ENCODE measurements at places on chromosomes 3 and 15.

- no peak for DNase-seq
Measured at GRCh38 chr3:161781381-161781780, 284.8 kb downstream of the OTOL1 start.

GRCh38 chr3:128760042-128760441 lies 34.1 kb downstream of the RAB7A start:
- no peak for DNase-seq

DNA sequence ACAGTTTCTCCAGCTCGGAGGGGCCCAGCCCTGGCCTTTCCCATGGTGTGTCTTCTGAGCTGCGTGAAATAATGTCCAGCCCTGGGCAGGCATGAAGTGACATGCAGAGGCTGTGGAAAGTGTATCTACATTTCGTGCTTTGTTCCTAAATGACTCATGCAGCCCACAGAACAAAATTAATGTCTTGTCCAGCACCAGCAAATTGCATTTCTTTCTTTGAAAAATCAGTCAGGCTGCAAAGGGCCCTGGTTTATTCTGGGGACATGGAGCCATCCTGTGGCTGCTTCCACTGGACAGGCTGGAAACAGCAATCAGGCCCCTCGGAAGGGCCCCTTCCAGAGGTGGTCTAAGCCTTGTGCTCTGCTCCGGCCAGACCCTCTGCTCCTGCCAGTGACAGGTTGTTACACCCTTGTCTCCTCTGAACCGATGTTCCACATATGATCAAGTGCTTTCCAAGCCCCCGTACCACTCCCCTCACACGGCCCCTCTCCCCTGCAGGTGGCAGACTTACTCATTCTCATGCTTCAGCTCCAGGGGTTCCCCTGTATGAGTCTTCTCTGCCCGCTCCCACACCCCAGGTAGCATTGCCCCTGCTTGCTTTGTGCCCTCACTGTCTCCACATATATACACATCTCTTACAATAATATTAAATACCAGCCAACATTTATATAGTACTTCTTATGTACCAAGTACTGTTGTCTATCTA lies 33.7 kb downstream of the CRYGS start:
- DNase-seq = no peak

- no peak for DNase-seq
Measured at GRCh38 chr15:97085731-97086130, 755.2 kb downstream of the NR2F2 start.

GRCh38 chr3:132509096-132509495 lies 88.0 kb upstream of the ACKR4 start:
- no peak for DNase-seq

DNA sequence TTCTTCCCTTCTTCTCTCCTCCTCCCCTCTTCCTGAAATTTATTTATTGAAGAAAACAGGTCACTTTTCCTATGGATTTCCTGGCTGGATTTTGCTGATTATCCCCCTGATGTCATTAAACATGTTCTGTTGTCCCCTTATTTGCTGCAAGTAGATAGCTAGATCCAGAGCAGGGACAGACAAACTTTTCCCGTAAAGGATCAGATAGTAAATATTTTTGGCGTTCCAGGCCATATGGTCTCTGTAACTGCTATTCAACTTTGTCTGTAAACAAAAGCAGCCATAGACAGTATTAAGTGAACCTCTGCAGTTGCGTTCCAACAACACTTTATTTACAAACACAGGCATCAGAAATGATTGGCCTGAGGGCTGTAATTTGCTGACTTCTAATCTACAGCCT lies 241.3 kb downstream of the NEK10 start:
- DNase-seq = no peak

DNA sequence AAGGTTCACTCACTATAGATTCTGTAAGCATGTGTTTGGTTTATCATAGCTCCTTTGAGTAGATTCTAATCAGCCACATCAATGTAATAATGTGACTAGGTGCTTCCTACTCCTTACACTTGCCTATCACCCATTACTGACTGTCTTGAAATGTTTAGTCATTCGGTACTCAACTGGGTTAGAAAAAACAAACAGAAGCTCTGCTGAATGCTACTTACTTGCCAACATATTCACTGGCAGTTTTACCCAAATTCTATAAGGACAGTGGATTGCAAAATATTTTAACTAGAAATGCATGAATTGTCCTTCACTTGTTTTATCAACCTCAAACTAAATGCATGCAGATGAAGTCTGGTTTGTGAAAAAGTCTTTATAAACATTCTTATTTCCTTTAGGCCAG lies 352.1 kb upstream of the ALCAM start:
- no peak for DNase-seq

GRCh38 chr3:52005571-52005986 lies 9.9 kb upstream of the RPL29 start:
- DNase-seq = no peak

GRCh38 chr3:20751296-20751695 lies 565.3 kb upstream of the SGO1 start:
- no peak for DNase-seq

DNA sequence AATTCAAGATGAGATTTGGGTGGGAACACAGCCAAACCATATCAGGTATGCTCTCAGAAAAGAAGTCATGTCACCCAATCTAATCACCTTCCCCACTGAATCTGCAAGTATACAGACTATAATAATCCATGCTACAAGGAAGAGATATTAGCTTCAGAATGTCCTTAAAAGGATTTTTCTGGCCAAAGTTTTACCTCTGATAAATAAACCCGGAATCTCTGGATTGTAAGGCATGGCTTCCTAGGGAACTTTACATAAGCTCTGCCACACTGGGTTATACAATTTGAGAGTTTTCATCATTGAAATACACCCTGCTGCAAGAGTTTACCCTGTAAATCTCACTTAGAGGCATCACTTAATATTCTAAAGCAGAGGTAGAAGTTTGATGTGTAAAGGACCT lies 330.5 kb upstream of the KCNMB2 start:
- no peak for DNase-seq

DNA sequence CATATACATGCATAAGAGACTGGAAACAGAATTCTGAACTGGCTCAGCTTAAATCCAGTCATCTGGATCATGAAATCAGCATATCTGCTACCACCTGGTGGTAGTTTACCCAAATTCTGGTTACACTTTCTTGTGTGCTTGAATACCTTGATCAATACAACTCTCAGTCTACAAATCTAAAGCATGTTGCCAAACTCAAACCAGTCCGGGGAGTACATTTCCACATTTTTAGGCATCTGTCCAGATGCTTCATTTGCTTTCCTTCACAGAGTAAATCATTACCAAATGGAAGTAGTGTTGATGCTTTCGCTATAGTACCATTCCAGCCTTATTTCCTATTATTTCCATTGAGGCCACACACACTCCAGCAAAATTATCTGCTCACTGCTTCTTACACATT lies 126.4 kb downstream of the P2RY1 start:
- no peak for DNase-seq

- DNase-seq = no peak
Measured at GRCh38 chr3:48416091-48416505, 13.8 kb downstream of the PLXNB1 start.

- DNase-seq = no peak
Measured at GRCh38 chr15:95470997-95471689, 859.4 kb upstream of the NR2F2 start.

DNA sequence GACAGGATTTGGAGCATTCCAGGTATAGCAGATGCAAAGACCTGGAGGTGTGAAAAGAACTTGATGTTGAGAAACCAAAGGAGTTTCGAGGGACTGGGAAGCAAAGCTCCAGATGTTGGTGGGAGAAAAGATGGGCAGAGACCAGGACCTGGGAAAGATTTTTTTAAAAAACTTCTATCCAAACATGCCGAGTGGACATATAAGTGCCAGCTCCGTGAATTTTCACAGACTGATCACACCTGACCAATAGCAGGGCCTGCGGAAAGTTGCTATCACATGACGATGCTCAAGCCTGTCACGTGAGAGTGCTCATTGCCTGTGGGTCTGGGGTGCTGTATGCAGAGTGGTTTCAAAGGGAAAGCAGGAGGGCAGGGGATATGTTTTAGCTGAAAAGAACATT lies 19.9 kb downstream of the SMAD6 start:
- no peak for DNase-seq

GRCh38 chr3:114428044-114428595 lies 134.3 kb downstream of the TIGIT start:
- no peak for DNase-seq

GRCh38 chr15:45114751-45115085 lies 592 bp downstream of the DUOXA2 start:
- DNase-seq = no peak

DNA sequence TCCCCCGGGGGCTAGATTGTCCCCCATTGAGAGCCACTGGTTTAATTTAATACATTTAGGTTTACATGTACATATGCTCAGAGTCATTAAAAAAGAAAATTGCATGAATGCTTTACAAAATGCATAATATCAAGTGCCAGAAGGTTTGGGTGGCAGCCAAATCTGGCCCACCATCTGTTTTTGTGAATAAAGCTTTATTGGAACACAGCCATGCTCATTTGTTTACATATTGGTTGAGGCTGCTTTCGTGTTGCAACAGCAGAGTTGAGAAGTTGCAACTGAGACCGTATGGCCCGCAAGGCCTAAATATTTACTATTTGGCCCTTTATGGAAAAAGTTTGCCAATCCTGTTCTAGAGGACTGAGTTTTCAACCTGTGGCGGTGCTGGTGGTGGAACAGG lies 32.1 kb upstream of the RGMA start:
- DNase-seq = no peak

DNA sequence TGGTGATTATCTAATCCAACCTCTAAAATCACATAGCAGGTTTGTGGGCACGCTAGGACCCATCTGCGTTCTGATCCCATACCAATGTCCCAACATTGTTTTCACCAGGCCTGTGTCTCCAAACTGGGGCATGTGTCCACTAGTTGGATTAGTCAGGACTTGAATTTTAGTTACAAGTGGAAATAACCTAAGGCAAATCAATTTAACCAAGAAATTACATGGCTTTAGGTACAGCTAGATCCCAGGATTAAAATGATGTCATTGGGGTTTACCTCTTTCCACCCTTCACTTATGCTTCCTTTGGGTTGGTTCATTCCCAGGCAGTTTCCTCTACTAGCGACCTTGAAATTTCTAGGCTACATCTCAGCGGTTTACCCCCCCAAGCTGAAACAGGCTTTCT lies 47.2 kb upstream of the PXYLP1 start:
- no peak for DNase-seq

- no peak for DNase-seq
Measured at GRCh38 chr15:48176112-48176511, 2.0 kb downstream of the MYEF2 start.

DNA sequence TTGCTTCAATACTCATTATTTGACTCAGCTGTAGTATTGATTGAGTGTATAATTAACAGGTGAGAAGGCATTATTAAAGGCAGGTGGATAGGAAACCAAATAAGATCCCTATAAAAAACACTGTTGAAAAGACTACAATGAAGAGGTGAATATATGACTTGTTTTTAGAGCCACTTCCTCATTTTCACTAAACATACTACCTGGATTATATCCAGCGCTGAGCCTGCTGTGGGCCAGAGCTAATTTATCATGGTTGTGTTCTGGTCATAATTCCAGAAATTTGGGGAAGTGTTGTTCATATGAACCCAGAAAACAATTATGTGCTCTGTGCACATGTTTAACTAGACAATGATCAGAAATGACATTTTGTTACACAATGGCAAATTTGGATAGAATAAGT lies 235.3 kb upstream of the MME start:
- DNase-seq = no peak

GRCh38 chr3:139234491-139234890 lies 109.3 kb upstream of the MRPS22 start:
- DNase-seq = no peak

- no peak for DNase-seq
Measured at GRCh38 chr3:18428991-18429745, 4.0 kb upstream of the SATB1 start.

DNA sequence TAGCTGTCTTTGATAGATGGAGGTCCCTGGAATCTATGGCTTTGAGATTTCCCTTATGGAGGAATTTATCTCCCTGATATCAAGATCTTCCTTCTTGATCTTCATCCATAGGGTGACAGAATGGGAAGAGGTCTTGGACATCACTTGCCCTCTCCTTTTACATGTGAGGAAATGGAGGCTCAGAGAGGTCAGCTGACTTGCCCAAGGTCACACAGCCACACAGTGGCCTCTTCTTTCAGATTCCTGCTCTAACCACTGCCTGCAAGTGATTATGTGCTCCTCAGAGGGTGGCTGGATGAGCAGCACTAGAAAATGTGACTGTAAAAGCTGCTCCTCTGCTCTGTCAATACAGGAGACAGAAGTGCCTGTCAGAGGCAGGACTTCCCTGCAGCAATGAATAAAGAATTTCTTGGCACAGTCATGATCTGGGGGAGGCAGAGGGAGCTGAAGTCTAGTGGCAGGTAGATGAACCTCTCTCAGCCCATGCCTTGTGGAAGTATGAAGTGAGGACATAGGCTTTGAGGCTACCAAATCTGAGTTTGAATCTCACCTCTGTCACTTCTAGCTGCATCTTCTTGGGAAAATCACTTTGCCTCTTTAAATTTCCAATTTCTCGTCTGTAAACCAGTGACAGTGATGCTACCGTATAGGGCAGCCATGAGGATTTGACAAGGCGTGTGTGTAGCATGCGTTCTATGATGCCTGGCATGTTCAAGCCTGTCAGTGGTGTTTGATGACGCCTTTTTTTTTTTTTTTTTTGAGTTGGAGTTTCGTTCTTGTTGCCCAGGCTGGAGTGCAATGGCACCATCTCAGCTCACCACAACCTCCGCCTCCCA lies 12.0 kb downstream of the SSUH2 start:
- DNase-seq = no peak

DNA sequence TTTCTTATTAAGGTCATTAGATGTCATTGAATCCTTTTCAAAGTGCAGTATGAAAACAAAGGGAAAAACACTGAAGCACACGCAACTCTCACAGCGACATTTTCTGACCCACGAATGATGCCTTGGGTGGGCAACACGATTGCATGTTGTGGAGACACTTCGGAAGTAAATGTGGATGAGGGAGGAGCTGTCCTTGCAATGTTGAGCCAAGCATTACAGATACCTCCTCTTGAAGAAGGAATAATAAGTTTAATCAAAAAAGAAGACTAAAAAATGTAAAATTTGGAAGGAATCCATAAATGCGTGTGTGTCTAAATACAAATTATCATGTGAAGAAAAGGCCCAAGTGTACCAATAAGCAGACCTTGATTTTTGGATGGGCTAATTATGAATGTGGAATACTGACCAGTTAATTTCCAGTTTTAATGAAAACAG lies 16.9 kb downstream of the THBS1 start:
- DNase-seq = no peak

All from activated CD8-positive, alpha-beta memory T cell treated with anti-CD3 and anti-CD28 coated beads for 1 hour (primary cell).